ENCODE measurements at places on chromosomes 11 and 22. TPM values are rescaled to one million over a fixed set of nuclear protein-coding genes. Genes with fewer than 3 reads are reported as not detected.

Gene BCR
- 28.3 TPM for total RNA-seq

Gene CCDC88B
- 8.8 TPM for total RNA-seq

Gene BLID
- total RNA-seq, result not detected

GRCh38 chr11:128519338-128519737 is 68.0 kb downstream of the ETS1 start:
- no peak for DNase-seq

DNA sequence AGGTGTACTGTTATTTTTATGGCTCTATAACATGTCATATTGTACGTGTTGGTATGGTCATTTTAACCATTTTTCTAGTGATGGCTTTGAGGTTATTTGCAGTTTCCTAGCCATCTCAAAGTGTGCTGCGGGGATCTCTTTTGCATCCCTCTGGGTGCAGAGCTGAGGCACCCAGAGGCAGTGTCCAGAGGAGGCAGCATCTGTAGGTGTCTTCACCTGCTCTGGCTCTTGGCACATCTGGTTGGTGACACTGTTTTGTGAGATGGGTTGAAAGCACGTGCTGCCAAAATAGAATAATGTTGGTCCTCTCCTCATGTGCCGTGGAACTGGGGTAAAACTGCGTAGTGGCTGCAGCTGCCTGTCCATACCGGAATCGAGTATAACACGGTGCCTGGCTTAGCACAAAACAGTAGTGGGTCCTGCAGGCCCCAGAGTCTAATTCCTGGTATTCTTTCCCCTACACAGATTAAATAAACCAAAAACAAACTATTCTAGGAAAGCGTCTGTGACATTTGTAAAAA is 12.9 kb downstream of the NEAT1 start:
- no peak for DNase-seq

Gene CTR9
- 28.7 TPM for total RNA-seq

DNA sequence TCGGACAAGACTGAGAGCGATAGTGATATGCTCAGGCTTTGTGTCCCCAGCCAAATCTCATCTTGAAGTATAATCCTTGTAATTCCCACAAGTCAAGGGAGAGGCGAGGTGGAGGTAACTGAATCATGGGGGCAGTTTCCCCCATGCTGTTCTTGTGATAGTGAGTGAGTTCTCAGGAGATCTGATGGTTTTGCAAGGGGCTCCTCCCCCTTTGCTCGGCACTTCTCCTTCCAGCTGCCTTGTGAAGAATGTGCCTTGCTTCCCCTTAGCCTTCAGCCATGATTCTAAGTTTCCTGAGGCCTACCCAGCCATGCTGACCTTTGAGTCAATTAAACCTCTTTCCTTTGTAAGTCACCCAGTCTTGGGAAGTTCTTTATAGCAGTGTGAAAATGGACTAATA is 7.5 kb upstream of the FOLR2 start:
- DNase-seq, result no peak

- DNase-seq, result no peak
Observed at GRCh38 chr11:128242451-128242850, 344.9 kb downstream of the ETS1 start.

Gene OR51V1
- not detected for total RNA-seq

DNA sequence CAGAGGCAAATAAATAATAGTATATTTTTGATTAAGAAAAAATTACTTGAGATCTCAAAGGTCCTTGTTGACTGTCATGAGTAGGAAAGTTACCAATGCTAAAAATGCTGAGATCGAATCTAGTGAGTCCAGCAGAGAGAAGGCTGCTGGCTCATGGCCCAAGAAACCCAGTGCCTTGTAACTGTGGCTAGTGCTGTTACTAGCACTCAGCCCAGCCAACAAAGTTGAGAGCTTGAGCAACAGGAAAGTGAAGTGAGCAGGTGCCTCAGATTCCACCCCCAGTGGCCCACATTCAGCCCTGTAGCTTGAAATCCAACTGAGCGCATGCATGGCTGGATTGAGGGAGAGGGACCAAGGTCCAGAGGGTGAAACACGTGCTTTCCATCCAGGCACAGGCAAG is 398.2 kb downstream of the SHANK2 start:
- no peak for DNase-seq

- DNase-seq, result no peak
Observed at GRCh38 chr22:24901448-24901847, 45.0 kb downstream of the LHFPL7 start.

DNA sequence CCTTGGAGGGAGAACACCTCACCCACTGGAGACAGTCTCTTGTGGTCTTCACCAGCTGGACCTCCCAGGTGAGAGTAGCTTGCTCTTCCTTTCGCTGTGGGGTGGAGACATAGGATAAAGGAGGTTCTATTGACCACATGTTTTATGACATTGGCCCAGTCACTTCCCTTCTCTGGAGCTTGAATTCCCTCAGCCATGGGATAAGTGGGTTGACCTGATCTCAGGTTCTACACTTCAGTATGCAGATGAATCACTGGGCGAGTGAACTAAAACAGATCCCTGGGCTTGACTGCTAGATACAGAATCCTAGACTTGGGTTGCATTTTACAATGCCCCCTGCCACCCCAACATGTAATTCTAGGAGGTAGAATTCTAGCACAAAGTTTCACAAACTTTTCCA is 54.8 kb upstream of the PRSS23 start:
- no peak for DNase-seq

All from body of pancreas (tissue), 4 donors.